ENCODE measurements at places on chromosomes 7 and 10.

GRCh38 chr7:85612514-85612913, 425.7 kb upstream of the SEMA3D start:
- H3K4me3 ChIP-seq, result no peak overlapping the region
- no peak for DNase-seq
- no peaks in the 10 kb centered on the region for H3K4me1 ChIP-seq
- no peaks in the 10 kb centered on the region for H3K27me3 ChIP-seq

DNA sequence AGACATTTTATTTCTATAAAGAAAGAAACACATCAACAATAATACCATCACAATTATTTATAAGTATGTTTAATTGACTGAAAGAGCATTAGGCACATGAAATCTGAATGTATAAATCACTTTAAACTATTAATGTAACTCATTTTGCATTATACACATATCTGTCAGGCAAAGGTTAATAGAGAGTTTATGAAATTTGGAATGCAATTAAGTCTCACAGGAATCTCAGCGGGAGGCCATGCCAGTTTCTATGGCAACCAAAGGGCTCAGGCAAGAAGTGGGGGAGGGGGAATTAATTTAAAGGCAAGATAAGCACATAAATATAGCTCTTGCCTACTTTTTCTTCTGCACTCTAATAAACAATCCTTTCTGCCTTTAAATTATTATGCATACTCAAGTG, 152.6 kb downstream of the SLC16A9 start:
- H3K27me3 ChIP-seq, result no peaks in the 10 kb centered on the region
- H3K36me3 ChIP-seq, result no peaks in the 10 kb centered on the region
- H3K4me3 ChIP-seq, result no peak overlapping the region

- DNase-seq, result no peak
- H3K27ac ChIP-seq, result no peak overlapping the region
- peak overlapping the region; percentile 66 for H3K4me3 ChIP-seq
- H3K27me3 ChIP-seq, result no peaks in the 10 kb centered on the region
Measured at GRCh38 chr10:28302012-28302637, 739 bp downstream of the MPP7 start.

DNA sequence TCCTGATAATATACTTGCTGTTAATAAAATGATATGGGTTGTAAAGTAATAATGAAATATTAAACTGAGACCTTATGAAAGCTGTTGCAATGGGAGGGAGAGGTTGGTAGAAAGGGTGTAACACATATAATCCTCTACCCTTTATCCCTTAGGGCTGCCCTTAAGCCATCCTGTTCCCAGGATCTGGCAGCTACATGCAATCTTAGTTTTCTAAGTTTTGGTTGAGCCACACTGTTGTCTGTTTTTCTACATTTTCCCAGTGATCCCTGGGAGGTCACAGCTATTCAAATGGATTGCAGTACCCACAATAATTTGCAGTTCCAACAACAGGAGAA, 6.3 kb downstream of the COA1 start:
- DNase-seq, result no peak
- no peak overlapping the region for H3K27ac ChIP-seq
- H3K4me3 ChIP-seq, result no peak overlapping the region
- H3K27me3 ChIP-seq, result no peaks in the 10 kb centered on the region

- H3K27ac ChIP-seq, result no peak overlapping the region
- DNase-seq, result no peak
- no peaks in the 10 kb centered on the region for H3K4me1 ChIP-seq
- H3K36me3 ChIP-seq, result no peaks in the 10 kb centered on the region
- no peaks in the 10 kb centered on the region for H3K27me3 ChIP-seq
Measured at GRCh38 chr7:47186316-47186715, 395.6 kb downstream of the TNS3 start.

GRCh38 chr10:111762114-111762513, 421.5 kb downstream of the GPAM start:
- no peaks in the 10 kb centered on the region for H3K36me3 ChIP-seq
- no peak for DNase-seq
- no peak overlapping the region for H3K4me3 ChIP-seq
- H3K27ac ChIP-seq, result no peak overlapping the region
- H3K27me3 ChIP-seq, result peaks cover 2% of the 10 kb centered on the region

DNA sequence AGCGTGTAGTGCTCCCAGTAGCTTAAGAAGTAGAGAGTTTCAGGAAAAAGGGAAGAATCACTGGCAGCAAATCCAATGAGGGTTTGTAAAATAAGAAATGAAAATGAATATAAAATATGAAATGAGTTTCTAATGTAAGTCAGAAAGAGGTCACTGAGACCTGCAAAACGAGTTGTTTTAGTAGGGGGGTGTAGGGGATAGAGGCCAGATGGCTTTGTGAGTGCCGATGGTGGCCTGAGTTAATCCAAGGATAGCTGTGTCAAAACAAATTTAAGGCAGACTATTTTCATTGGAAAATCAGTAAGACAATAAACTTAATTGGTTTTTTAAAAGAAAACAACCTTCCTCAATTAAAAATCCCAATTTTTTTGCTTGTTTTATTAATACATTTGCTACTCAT, 745 bp upstream of the ASB15 start:
- no peaks in the 10 kb centered on the region for H3K4me1 ChIP-seq
- no peak overlapping the region for H3K4me3 ChIP-seq
- no peaks in the 10 kb centered on the region for H3K36me3 ChIP-seq
- DNase-seq, result no peak
- H3K27me3 ChIP-seq, result no peaks in the 10 kb centered on the region

GRCh38 chr10:96074776-96075175, 31.4 kb downstream of the CCNJ start:
- no peak overlapping the region for H3K27ac ChIP-seq
- H3K4me3 ChIP-seq, result no peak overlapping the region
- no peaks in the 10 kb centered on the region for H3K36me3 ChIP-seq
- no peak for DNase-seq

- H3K36me3 ChIP-seq, result no peaks in the 10 kb centered on the region
- DNase-seq, result no peak
- H3K4me3 ChIP-seq, result no peak overlapping the region
- no peak overlapping the region for H3K27ac ChIP-seq
- no peaks in the 10 kb centered on the region for H3K4me1 ChIP-seq
Measured at GRCh38 chr7:73983437-73984164, 44.4 kb upstream of the ELN start.

GRCh38 chr10:89160339-89160738, 46.8 kb downstream of the CH25H start:
- no peak overlapping the region for H3K27ac ChIP-seq
- H3K4me1 ChIP-seq, result no peaks in the 10 kb centered on the region
- H3K27me3 ChIP-seq, result no peaks in the 10 kb centered on the region

GRCh38 chr7:112050250-112050881, 155.8 kb downstream of the DOCK4 start:
- no peak overlapping the region for H3K27ac ChIP-seq
- no peak for DNase-seq

GRCh38 chr7:54992871-54993475, 25.8 kb upstream of the EGFR start:
- H3K4me3 ChIP-seq, result no peak overlapping the region
- no peak overlapping the region for H3K27ac ChIP-seq
- no peak for DNase-seq
- H3K36me3 ChIP-seq, result no peaks in the 10 kb centered on the region
- H3K27me3 ChIP-seq, result no peaks in the 10 kb centered on the region

DNA sequence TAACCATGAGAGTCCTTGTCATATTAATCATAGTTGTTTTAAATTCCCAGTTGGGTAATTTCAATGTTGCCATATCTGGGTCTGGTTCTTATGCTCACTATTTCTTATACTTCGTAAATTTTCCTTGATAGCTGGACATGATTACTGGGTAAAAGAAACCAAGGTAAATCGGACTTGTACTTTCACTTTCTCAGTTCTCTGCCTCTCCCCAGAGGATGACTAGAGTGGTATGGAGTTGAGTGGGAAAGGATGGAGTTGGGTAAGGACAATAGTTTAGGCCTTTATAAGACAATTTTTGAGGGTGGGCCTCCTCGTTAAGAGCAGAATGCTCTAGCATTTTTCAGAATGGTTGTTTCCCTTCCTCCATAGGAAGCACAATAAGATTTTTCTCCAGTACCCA, 106.1 kb downstream of the CRPPA start:
- no peaks in the 10 kb centered on the region for H3K27me3 ChIP-seq
- H3K4me1 ChIP-seq, result no peaks in the 10 kb centered on the region
- H3K4me3 ChIP-seq, result no peak overlapping the region
- H3K36me3 ChIP-seq, result no peaks in the 10 kb centered on the region
